Fibroblast of mammary gland (primary cell): ENCODE measurements at places on chromosomes 2 and 18.

DNA sequence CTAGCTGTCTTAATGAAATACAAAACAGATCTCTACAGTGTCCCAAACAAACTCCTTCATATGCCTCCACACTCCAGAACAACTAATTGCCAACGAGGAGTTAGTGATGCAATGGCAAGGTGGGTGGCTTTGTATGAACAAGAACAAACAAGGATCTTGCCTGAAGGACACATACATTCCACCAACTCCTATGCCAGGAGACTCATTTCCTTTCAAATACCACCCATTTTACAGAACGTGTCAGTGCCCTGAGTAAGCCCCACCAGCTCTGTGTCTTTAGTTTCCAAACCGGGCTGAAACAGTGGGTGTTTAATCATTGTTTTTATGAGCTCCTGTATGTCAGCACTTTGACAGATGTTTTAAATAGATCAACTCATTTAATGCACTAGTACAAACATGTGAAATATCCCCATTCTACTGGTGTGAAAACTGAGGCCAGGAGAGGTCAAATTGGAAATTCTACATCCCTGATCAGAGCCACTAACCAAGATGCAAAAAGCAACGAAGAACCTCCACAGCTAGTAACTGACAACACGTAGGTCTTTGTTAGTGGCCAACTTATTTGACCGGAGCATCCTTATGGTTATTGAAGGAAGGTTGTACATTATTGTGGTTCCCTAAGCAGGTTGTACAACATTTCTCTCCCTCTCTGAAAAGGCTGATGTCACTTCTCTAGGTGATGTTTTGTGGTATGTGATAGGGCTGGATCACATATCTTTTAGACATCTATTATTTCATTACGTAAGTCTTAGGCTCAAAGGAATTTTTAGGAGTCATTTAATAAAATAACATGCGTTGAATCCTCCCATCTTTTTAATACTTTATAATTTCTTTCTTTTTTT lies 534.9 kb upstream of the TNP1 start:
- DNase-seq: peak; percentile 83

- DNase-seq: no peak
Measured at GRCh38 chr18:74994502-74995418, 214.2 kb downstream of the PTGR3 start.

GRCh38 chr2:242027676-242028450 lies 158.3 kb downstream of the RTP5 start:
- DNase-seq: no peak

DNA sequence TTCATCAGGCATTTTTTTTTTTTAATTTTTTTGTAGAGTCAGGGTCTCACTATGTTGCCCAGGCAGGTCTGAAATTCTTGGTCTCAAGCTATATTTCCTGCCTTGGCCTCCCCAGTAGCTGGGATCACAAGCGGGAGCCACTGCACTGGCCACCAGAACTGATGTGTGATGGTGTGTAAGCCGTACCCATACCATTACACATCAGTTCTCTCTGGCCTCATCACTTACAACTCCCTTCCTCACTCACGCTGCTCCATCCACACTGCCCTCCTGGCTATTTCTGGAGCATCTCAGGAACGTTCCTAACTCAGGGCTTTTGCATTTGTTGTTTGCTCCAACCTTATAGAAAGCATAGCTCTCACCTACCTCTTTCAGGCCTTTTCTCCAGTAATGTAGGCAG lies 834.5 kb upstream of the ID2 start:
- DNase-seq: no peak

- no peak for DNase-seq
Measured at GRCh38 chr2:162607915-162608314, 230.7 kb downstream of the KCNH7 start.

DNA sequence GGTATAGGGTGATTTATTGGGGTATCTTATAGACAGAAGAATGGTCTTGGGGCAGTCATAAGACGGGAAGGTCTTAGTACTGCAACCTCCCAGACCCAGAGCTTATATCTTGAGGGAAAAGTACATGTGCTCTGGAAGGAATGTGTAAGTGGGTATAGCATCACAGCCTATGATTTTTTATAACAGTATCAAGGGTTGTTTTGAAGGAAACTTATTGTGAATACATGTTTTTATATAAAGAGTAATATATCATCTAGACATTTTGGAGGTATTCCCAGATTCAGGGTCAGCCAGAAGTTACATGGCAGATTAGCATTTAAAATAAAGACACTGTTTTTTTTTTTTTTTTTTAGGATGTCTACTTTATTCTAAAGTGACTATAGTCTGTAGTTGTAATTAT lies 47.6 kb upstream of the STON1 start:
- peak; percentile 79 for DNase-seq

DNA sequence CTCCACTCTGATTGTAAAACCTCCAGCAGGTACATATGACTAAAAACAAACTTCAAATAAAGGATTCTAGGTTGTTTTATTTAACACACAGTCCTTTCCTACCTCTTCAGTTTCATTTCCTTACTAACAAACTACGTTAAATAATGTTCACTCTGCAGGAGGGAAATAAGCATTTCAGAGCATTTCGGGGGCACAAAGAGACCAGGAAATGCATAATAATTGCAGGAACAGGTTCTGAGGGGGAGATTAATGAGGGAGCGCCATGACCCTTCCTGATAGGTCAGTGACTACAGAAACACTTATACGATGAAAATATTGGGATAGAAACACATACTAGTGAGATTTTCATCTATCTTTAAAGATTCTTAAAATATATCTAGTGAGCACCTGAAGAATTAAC lies 416.6 kb downstream of the NRXN1 start:
- DNase-seq: no peak

DNA sequence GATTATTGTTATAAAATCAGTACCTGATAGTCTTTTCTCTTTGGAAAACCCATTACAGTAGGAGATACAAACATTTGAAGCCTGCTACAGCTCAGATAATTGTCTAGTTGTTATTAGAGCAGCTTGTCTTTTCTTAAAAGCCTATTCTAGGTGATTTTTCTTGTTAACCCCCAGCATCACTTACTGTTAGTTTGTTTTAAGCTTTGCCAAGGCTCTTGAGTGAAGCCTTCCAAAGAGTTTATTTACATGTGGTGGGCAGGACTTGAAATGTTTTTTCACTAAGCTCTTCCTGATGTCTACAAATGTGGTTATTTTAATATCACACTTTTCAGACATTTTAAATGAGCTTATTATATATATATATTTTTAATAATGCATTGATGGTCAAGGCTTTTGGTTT lies 791.3 kb downstream of the PLCL1 start:
- no peak for DNase-seq

DNA sequence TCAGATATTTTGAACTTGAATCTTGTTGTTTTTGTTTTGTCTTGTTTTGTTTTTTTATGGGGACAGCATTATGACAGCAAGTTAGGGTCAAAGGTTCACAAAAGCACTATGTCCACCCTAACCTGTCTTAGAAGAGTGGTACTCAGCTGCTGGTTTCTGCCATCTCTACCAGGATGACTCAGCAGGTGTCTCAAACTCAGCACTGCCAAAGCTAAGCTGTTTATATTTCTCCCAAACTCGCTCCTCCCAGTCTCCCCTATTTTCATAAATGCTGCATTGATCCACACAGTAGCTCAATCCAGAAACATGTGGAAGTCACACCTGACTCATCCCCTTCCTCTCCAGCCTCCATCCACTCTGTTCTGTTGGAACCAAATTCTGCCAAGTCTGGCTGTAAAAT lies 134.9 kb downstream of the ZBTB7C start:
- DNase-seq: no peak

- DNase-seq: no peak
Measured at GRCh38 chr2:168052773-168053172, 194.6 kb downstream of the STK39 start.

GRCh38 chr2:46717344-46718121 lies 198.1 kb downstream of the MCFD2 start:
- peak; percentile 41 for DNase-seq

DNA sequence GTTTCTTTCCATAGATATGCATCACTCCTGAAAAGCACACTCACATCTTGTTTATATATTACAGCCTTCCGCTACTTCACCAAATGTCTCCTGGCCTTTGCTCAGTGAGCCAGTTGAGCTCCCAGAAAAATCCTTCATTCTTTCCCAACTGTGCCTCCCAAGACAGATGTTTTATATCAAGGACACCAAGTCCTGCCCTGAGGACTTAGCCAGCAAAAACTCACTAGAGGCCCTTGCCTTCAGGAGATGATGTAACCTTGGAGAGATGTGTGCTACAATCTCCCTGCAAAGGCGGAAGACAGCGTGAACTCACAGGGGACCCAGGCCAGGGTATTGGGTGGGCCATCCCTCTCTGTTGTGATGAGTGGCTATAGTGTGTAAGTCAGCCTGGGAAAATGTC lies 86.1 kb upstream of the CTAGE1 start:
- DNase-seq: peak; percentile 95
